HepG2 (cell line): ENCODE measurements at places on chromosomes 11 and 22. TPM values are rescaled to one million over a fixed set of nuclear protein-coding genes. Genes with fewer than 3 reads are reported as not detected.
A peak's percentile ranks its signal among the peaks of the same experiment; 100 is the strongest.

DNA sequence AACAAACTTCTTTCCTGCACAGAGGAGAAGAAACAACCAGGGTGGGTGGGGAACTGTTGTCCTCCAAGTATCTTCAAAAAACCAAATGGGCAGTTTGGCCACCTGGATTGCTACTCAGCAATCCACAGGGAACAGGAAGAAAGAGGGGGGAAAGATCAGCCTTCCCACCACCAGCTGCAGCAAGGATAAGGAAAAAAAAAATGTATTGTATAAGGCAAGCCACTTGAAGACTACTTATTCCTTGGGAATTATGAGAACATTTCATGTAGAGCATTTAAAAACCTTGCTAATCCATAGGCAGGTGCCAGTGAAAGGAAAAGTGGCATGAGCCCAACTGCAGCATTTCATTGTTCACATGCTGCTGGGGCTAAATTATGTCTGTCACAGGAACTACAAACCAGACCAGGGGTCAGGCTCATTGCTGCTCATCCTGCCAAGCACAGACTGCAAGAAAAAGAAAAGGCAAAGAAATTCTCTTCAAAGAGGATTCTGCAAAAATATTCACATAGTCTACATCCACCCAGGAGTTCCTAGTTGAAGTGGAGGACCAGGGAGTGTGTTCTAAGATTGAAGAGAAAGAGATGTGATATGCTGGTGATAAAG is 2.2 kb downstream of the RAB30 start:
- no peak for DNase-seq

- peak; percentile 61 for DNase-seq
Measured at GRCh38 chr11:20342347-20343141, 21.0 kb upstream of the HTATIP2 start.

DNA sequence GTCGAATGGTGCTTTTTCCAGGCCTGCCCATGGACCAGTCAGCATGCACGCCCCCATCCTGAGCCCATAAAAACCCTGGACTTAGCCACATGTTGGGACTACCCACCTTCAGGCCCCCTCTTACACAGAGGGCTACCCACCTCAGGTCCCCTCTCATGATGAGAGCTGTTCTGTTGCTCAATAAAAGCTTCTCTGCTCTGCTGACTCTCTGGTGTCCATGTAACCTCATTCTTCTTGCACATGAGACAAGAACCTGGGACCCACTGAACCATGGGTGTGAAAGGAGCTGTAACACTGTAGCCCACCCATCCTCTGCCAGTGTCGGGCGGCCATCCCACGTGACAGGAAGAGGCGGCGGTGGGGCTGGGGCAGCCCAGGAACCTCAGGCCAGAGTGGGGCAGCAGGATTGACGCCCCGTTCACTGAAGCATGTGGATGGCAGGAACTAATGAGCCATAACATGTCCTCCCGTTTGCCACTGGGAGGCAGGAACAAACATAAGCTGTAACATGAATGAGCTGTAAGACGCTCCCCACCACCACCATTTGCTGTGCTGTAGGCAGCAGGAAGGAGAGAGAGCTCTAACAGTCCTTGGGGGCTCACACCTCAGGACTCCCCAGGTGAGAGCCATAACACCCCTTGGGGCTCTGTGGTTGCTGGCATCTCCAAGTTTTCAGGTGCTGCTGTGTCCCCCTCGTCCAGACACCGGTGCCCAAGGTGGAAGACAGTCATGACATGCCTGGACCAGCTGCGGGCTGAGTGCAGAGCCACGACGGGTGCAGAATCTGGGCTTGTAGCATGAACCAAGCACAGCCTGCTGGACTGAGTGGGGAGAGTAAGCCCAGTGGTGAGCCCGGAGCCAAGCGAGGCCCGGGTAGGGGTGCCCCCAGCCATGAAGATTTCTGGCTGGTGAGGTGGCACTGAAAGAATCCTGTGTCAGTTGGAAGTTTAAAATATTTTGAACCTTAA is 69.4 kb downstream of the MCHR1 start:
- no peak for DNase-seq

DNA sequence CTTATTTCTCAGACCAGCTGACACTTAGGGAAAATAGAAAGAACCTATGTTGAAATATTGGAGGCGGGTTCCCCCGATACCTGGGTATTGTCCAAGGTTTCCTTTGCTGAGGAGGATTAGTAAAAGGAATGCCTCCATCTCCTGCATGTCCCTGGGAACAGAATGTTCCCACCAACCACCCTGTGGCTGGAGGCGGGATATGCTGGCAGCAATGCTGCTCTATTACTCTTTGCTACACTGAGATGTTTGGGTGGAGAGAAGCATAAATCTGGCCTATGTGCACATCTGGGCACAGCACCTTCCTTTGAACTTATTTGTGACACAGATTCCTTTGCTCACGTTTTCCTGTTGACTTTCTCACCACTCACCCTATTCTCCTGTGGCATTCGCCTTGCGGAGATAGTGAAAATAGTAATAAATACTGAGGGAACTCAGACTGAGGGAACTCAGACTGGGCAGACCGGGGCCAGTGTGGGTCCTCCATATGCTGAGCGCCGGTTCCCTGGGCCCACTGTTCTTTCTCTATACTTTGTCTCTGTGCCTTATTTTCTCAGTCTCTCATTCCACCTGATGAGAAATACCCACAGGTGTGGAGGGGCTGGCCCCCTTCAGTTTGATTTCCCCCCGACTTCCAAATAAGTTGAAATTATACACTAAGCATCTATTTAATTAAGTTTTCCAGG is 32.1 kb downstream of the IGLL1 start:
- DNase-seq: no peak

DNA sequence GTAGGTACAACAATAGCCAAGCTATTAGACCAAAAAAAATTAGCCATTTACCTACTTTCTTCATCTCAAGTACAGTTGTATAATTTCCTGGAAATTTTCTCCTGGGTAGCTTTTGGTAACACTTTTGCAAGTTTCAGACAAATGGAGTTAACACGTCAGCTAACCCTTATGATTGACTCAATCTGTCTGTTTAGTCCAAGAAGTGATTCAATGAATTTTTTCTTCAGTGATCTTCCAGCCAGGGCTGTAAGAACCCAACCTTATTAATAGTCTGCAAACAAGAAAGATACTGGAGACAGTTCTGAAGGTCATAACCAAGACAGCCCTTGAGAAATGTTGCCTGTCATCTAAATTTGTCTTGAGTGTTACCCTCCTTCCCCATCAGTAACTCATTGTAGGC is 30.1 kb upstream of the FIBIN start:
- no peak for DNase-seq

GRCh38 chr22:45880716-45881523 is 96.0 kb downstream of the WNT7B start:
- DNase-seq: no peak

- no peak for DNase-seq
Measured at GRCh38 chr11:1407668-1408067, 17.9 kb downstream of the BRSK2 start.

- no peak for DNase-seq
Measured at GRCh38 chr11:64406221-64406946, 47.4 kb downstream of the RPS6KA4 start.

DNA sequence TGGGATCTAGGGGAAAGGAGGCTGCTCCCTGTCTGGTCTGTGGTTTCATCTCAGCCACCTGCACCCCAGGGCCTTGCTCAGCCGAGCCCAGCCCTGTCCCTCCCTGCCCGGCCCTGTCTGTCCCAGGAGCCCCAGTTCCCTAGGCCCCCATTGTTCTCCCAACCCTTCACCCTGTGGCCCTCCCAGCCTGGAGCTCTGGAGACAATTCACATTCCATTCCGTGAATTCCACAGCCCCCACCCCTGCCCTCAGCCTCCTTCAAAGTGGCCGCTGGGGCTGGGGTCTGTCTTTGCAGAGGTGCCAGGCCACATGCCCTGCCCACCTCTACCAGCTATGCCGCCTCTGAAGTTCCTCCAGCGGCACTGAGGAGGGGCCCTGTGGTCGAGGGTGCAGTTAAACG is 77.9 kb upstream of the WNT11 start:
- DNase-seq: no peak

GRCh38 chr22:40605761-40606160 is 30.8 kb downstream of the MRTFA start:
- no peak for DNase-seq

GRCh38 chr22:30892731-30893221 is 75.8 kb downstream of the MORC2 start:
- no peak for DNase-seq

- no peak for DNase-seq
Measured at GRCh38 chr11:111148953-111149352, 96.6 kb upstream of the POU2AF2 start.

DNA sequence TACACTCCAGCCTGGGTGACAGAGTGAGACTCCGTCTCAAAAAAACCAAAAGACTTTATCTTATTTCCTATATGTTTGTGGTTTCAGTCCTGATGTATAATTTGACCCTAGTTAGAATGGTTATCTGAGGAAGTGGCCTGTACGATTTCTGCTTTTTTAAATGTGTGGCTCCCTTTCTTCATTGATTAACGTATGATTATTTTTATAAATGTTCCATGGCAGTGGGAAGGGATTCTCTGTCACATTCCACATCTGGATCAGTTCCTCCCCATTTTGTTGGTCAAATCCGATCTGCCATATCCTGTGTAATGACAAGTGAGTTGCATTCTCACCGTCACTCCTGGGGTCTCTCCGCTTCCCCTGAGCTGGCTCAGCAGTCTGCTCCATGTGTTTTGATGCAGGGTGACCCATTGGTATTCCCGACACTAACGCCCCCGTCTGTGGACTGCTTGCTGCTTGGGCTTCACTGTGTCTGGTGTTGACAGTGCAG is 20.3 kb downstream of the NEAT1 start:
- no peak for DNase-seq

DNA sequence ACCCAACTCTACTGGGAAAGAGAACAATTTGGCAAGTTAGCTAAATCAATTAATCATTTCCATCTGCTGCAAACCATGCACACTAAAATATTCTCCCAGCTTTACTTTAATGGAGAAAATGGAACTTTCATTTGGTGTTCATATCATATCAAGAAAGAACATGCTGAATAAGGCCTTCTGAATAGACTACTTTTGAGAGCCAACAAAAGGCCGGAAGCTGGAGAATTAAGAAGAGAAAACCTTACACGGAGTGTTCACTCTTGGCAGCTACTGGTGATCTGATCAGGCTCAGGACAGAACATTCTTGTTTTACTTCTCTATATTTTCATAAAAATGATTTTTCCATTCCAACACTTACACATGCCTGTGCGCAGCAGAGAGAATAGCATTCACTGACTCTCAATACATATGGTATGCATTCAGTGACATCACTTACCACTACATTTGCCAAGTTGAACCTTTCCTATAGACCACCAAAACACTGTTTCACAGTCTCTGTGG is 165.3 kb downstream of the TTC28 start:
- DNase-seq: no peak

GRCh38 chr11:125902277-125902926 is 604 bp downstream of the PUS3 start:
- DNase-seq: no peak

- no peak for DNase-seq
Measured at GRCh38 chr11:41399323-41399722, 60.1 kb downstream of the LRRC4C start.

DNA sequence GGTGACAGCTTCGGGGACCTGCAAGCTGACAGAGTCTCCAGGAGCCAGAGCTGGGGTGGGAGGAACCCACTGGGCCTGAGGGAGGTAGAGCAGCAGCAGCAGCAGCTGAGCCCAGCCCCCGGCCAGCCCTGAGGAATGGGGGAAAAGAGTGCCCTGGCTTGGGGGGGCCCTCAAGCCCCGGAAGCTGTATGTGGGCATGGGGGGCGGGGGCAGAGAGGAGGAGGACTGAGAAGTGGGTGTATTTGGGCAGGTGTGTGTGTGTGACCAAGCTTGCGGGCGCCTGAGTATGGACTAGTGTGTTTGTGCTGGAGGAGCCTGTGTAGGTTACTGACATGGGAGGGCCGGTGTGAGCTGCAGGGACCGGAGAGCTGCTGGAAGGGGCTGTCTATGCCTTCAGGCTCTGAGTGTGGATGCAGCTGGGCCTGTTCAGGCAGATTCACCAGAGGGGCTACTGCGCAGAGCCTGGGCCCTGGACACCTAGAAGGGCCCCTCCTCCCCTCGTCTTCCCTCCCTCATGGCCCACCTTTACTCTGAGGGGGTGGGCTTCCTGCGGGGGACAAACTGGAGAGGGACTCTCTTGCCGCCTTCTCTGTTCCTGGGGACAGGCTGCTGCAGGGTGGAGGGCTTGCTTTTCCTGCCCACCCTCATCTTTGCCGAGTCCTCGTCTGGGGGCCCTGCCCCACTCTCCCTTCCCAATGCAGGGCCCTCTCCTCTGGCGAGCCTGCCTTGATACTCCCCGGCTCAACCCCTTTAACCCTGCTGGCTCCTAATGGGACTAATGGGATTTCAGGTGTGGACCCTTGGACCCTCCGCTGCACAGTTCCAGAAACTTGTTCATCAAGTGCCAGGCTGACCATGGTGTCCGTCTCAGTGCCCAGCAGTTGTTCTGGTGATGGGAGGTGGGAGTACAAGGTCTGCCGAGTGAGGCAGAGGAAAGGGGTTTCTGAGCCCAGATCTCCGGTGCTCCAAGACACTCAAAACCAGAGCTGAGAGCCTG is 28.2 kb downstream of the ST3GAL4 start:
- DNase-seq: no peak

DNA sequence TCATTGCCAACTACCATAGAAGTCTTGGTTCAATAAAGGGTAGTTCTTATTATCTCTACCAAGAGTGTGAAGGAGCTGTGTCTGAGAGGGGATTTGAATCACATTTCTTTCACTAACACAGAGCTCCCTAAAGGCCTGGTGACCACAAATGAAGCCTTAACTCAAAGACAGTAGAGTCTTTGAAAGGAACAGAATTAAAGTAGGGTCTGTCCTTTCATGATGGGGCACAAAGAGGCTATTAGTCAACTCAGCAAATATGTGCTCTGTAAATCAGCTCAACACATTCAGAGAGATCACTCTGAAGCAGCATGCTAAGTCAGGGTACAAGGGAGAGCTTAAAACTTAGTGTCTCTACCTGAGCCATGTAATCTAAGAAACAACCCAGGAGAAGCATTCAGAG is 212.4 kb upstream of the SYN3 start:
- peak; percentile 64 for DNase-seq

SMIM35 gene
- total RNA-seq: not detected in 2 replicates

BRSK2 gene
- total RNA-seq: 0.84 and 1.1 TPM in 2 replicates

GAL3ST1 gene
- total RNA-seq: 1.8 and 4.4 TPM in 2 replicates

ZNRF3 gene
- total RNA-seq: 17.6 and 36.7 TPM in 2 replicates

RAB3IL1 gene
- 1.2 and 1.3 TPM in 2 replicates for total RNA-seq

POU2AF3 gene
- 4.9 and 7.8 TPM in 2 replicates for total RNA-seq

BTG4 gene
- not detected in 2 replicates for total RNA-seq

AQP11 gene
- 8.5 and 15.3 TPM in 2 replicates for total RNA-seq

CHRNA10 gene
- total RNA-seq: 0.27 and 0.71 TPM in 2 replicates

ANKK1 gene
- 0.04 TPM in 1 of 2 replicates, not detected in the other for total RNA-seq

NAGA gene
- 9.1 and 15.1 TPM in 2 replicates for total RNA-seq
